Posterior cingulate gyrus (tissue), 11 donors: ENCODE measurements at places on chromosomes 3 and 15.
A peak's percentile ranks its signal among the peaks of the same experiment; 100 is the strongest.

DNA sequence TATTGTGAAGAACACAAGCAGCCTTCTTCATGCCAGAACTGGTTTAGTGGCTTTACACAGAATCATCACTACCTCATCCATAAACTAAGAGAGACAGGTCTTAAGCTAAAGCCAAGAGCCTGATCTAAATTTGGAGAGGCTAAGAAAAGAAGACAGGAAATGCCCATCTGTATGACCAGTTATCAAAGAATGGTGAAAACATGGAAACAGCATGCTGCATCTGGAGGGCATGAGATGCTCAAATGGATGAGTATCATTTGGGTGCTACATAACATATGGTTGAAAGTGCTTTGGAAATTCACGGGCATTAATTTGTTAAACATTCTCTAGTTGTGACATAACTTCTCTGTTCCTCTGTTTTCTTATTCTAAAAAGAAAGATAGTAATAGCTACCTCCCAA, 112.5 kb downstream of the CPNE4 start:
- DNase-seq: no peak

DNA sequence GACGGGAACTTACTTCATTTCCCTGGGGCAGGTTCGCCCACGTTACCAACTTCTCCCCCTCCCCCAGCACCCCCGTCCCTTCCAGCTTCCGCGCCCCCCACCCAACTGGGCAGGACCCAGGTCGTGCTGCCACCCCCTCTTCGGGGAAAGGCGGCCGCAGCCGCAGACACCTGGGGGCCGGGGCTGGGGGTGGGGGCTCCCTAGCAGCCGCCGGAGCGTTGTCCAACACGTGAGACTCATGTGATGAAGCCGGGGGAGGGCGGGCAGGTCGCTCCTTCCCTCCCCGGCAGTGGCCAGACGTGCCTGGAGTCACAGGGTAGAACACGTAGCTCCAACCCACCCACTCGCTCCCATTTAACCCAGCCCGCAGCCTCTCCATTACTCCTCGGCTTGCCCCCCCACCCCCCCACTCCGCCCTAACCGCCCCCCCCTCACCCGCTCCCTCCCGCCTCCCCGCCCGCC, 240 bp upstream of the BHLHE40 start:
- peak; percentile 81 for DNase-seq

GRCh38 chr3:170055209-170055608, 17.4 kb downstream of the GPR160 start:
- DNase-seq: no peak

GRCh38 chr3:47019201-47019600, 39.7 kb downstream of the NBEAL2 start:
- no peak for DNase-seq

DNA sequence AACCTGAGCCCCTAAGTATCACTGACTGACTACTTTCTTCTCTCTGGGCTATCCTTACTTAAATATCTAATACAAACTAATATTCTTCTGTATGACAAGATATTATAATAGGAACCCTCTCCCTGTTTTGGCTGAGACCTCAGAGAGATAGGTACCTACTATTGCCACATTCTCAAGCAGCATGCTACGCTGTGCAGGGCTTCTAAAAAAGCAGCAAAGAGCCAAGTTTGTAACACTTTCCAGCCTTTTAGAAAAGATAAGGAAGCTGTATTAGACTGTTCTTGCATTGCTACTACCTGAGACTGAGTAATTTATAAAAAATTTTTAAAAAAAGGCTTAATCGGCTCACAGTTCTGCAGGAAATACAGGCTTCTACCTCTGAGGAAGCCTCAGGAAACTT, 126.8 kb upstream of the ABI3BP start:
- no peak for DNase-seq

DNA sequence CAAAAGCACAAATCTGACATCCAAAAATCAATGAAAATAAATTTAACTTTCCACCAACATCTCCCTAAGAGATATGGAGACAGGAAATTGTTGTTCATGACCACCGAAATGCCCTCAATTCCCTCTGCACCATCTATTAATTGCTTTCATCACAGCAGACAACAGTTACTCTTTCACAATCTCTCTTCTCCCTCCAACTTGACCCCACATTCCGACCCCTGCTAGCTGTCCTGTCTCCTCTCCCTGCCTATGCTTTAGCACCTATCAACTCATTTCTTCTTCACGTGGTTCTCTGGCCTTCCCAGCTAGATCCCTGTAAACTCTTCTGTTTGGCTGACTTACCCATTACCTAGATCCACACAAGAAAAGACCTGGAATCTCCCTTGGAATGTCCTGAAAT, 173.9 kb upstream of the ADAMTS9 start:
- no peak for DNase-seq

DNA sequence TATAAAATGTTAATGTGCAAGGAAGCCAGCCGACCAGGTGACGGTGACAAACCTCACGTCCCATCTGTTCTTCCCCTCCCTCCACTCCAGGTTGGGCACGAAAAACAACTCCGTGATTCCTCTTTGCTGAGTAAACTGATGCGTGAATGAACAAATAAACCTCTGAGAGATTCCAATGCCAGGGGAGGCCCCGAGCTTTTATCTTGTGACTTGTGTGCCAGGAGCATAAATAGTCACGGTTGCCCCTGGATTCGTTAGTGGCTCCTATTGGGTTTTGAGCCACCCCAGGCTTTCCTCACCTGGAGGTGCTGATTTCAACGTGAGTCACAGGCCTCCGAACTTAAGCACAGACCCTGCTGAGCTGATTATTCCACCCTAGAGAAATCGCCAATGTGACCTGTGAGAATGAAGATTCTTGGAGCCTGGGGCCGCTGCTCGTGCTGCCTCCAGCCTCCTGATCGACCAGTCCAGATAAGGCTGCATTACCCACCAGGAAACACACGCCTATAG, 119.2 kb downstream of the SHQ1 start:
- no peak for DNase-seq

DNA sequence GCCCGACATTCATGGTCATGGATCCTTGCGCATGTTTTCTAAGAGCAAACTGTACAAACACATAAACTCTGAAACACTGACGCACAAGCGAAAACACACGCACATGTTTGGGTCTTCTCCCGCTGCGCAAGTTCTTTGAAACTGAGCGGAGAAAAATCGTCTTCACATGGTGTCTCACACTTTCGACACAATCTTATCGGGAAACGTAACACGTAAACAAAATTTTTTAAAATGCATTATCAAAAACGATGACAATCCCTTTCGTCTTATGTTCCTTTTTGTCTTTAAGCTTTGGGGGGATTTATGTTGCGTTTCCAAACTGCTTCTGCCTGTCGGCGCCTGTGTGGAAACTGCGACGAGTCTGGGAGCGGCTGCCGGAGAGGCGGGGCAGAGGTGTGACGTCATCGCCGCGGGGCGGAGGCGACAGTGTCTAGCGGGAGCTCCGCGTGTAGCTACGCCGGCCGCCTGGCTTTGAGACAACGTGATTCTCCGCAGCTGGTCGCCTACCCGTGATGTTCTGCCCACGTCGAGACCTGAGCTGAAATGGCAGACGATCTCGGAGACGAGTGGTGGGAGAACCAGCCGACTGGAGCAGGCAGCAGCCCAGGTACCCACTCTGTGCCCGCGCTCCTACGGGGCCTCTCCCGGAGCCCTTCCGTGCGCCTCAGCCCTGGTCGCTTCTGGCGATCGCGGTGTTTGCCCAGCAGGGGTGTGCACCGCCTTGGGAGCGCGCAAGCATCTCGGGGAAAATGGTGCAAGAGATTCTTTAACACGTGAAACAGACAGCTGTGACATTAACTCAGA, at the start of gene CMSS1:
CMSS1 (plus strand) TSS at position 426 of the 804 bp plus-strand sequence.
- peak; percentile 94 for DNase-seq

GRCh38 chr3:169913323-169913722, 2.0 kb downstream of the SAMD7 start:
- DNase-seq: no peak

GRCh38 chr3:35965908-35966307, 326.6 kb downstream of the ARPP21 start:
- DNase-seq: no peak

DNA sequence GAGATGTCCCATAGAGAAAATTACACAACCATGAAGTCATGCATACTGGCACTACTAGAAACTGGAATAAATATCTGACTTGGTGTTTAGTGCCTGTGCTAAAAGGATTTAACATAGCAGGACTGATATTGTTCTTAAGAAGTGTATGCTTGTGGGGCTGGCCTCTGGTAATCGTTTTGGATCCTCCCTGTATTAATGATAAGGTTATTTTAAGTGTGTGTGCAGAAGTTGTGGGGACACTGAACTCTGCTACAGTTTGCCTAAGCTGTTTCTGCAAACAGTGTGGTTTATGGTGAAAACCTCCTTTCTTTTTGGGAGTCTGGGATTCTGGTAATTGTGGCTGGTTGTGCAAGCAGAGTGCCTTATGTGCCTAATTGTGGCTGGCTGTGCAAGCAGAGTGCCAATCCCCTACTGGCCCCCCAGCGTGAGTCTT, 120.8 kb downstream of the CLASP2 start:
- DNase-seq: no peak

GRCh38 chr15:77702211-77702957, 69.7 kb upstream of the LINGO1 start:
- DNase-seq: no peak

GRCh38 chr3:59717679-59718205, 667.9 kb upstream of the CFAP20DC start:
- no peak for DNase-seq

DNA sequence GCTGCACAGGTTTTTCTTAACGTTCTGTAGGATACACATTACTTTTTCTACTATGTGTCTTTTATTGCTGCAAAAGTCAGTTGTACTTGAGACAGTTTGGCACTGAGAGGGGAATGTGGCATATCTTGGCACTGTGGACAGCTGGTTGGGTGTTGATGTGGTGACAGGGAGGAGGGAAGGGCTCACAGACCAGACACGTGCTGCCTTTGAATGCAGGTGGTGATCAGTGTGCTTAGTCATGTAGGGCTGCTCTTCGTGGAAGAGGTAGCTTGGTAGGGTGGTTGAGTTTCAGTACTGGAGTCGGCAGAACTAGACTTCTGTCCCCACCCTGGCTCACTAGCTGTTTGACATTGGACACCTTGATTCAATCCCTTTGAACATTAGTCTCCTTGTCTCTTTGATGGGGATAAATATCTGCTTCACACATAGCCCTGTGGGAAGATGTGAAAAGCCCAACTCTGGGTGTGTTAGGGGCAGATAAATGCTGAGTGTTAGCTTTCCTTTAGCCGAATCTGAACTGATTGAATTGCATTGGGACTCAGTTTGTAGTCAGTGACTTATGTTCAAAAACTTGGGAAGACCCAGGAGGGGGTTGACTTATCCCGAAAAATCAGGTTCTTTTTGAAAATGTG, 108.4 kb downstream of the PTPRG start:
- DNase-seq: no peak

DNA sequence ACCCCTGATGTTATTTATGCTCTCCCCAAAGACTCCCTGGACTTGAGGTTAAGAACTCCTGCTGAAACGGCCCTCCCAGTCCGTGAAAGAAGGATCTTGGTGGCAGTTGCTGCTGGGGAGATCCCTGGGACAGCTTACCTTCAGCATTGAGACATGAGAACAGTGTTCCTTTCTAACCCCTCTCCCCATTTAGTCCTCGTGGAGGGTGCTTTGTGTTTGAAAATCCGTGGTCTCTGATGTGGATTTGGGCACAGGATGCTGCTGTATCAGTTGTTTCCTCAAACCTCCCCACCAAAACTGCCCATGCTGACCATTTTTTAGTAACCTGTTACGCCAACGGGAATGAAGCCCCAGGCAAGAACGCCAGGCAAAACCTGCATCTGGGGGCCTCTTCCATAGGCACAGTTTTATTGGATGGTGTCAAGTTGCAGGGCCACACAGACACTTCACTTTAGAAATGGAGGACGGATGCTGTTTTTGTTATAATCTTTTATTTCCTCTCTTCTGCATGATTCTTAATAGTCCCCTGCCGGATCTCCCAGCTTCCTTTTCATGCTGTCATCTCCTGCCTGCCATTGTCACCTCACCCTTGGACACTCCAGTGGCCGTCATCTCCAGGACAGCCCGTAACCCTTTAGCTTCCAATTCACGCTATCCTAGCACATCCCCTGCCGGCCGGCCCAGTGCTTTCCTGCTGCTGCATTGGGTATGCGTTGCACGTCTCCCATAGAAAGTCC, 31.7 kb upstream of the CEMIP start:
- no peak for DNase-seq

- DNase-seq: no peak
These were observed 23.0 kb downstream of the NMNAT3 start for GRCh38 chr3:139654637-139655365.

DNA sequence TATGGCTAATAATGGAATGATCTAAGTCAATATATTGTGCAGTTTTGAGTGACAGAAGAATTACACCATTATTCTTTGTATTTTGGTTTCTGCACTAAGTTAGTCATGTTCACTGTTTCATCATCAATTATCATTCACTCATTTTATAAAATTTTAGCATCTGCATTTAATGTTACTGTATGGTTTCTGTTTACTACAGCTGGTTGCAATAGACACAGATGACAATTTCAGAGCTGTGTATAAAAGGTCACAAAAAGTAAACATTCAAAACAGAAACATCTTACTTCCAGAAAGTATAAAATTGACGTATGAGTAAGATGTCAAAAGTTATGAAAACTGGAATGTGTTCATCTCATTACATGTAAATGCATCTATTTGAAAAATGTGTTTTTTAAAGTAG, 111.1 kb upstream of the GBE1 start:
- no peak for DNase-seq

DNA sequence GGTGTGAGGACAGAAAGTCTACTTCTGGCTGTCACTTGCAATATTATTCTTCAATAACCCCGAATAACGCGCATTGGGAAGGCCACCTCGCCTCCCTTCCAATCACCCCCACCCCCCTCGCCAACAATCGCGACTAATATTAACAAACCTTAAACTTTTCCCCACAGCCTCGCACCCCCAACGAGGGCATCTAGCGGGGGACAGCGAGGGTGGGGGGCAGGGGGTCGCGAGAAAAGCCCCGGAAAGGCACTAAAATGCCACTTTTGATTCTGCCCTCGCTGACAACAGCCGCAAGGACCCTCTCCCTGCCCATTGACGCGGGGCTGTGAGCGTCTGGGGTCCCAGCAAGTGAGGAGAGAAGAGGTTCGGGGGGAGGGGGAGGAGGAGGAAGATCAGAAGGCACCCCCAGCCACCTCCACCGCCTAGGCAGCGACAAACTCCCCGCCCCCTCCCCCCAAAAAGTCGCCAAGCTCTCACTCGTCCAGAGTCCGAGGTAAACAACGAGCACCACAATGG, 868 bp downstream of the SATB1 start:
- DNase-seq: peak; percentile 21

- DNase-seq: no peak
These were observed 171.2 kb downstream of the KLHL25 start for GRCh38 chr15:85623315-85624049.

GRCh38 chr15:64461721-64462162, 1.4 kb downstream of the ZNF609 start:
- peak; percentile 23 for DNase-seq
